Cardiac septum (tissue), 1 donor: ENCODE measurements at places on chromosomes 7 and 10. TPM values are rescaled to one million over a fixed set of nuclear protein-coding genes. Genes with fewer than 3 reads are reported as not detected.

DNA sequence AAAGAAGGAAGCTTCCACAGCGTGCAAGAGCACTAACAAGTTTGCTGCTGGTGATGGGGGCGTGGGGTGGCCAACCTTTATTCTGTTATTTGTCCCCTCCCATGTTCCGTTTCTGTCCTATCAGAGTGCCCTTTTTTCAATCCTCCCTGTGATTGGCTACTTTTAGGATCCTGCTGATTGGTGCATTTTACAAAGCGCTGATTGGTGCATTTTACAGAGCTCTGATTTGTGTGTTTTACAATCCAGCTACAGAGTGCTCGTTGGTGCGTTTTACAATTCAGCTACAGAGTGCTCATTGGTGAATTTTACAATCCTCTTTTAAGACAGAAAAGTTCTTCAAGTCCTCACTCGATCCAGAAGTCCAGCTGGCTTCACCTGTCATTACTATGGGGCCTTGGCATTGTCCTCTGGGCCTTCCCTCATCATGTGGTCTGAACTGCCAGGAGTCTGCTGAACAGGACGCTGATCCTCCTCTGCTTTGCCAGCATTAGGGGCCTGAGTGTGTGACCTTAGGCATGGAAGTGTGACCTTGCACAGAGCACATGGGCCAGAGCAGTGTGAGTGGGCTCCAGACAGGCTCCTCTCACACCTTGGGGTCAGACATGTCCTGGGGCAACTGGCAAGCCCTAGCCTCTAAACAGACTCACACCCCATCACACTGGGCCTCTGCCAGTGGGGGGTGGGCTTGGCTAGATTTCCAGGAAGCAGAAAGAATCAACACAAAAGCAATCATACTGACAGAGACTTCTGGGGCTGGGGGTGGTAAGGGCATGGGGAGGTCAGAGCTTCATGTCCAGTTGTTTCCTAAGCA is 167.4 kb downstream of the PTPN20 start:
- no peak for DNase-seq

- no peak for DNase-seq
These were observed 109.6 kb upstream of the SAMD8 start for GRCh38 chr10:75001715-75002350.

STRA8 gene
- not detected for total RNA-seq

DNA sequence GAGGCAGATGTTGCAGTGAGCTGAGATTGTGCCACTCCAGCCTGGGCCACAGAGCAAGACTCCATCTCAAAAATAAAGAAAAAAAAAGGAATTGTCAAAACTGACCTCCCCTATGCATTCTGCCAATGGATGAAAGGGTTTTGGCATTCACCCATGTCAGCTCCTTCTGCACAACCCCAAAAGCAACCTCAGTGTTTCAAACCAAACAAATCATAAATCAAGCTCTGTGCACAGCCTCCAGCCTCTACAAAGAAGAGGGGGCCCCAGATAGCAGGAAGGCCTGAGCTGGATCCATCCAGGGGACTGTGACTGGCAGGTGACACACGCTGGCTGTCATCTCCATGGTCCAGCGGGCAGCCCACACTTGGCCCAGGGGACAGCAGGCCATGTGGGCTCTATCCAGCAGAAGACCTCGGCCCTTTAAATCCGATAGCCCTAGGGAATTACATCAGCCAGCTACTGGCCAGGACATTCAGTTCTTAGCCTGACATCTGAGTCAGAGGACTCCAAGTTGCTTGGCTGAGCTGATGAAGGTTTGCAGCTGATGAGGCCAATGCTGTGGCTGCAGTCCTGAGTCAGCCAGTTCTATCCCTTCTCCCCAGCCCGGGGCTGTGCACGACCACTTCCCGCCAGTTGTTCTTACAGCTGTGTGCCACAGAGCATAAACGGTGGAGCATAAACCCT is 52.0 kb upstream of the FIGNL1 start:
- DNase-seq: no peak

GRCh38 chr10:126611303-126611702 is 59.2 kb downstream of the C10orf90 start:
- no peak for DNase-seq

GRCh38 chr7:40709062-40709964 is 574.5 kb downstream of the SUGCT start:
- no peak for DNase-seq

DNA sequence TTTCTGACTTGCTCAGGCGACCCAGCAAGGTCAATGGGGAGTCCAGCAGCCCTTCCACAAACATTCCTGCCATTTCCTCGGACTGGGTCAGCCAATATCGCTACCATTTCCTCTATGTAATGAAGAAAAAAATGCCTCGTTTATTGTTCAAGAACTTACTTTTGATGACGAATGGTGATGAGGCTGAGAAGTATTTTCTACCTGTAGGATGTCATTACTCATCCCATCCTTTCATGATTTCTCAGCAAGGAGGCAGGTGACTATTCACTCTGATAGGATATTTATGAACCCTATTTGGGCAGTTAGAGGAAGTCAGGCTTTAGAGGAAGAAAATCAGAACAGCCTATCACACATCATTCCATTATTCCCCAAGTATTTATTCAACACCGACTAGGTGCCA is 178.6 kb downstream of the FANK1 start:
- no peak for DNase-seq

- no peak for DNase-seq
These were observed 9.9 kb upstream of the SMKR1 start for GRCh38 chr7:129492391-129492790.

- no peak for DNase-seq
These were observed 368.8 kb downstream of the PRPF18 start for GRCh38 chr10:13955409-13956068.

TYW1B gene
- 0.92 TPM for total RNA-seq

DNA sequence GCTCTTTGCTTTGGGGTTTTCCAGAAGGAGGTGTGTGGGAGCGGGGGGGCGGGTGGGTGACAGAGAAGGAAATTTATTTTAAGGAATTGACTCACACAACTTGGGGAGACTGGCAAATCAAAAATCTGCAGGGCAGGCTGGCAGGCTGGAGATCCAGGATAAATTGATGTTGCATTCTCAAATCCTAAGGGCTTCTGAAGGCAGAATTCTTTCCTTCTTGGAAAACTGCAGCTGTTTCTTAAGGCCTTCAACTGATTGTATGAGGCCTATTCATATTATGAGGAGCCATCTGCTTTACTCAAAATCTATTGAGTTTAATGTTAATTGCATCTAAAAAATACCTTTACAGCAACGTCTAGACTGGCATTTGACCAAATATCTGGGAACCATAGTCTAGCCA is 1528.8 kb upstream of the LRRTM3 start:
- no peak for DNase-seq

DNA sequence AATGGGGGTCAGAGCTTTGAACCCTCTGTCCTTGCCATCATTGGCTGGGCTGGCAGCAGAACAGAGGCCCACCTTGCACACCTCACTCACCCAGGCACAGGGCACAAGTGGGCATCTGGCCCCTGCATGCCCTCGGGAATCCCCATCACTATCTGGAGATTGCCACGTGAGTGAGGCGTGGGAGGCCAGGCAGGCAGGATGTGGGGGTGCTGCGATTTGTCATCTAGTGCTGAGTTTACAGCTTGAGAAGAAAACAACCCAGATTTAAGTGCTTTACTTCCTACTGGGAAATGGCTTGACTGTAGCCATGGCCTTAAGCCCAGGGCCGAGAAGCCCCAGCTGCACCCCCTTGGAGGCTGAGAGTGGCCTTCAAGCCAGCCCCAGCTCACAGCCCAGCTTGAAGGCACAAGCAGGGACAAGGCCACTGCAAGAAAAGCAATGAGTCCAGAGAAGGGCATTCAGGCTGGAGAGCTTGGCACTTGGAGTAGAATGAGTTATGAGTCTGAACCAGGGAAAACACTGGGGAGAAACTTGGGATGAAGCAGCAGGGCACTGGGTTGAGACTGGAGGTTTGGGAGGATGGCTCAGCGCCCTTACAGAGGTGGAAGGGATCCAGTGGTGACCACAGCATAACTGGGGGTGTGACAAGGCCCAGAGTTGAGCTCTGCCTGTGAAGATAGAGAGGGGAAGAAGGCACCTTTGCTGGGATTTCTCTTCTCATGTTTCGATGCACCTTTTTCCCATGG is 123.0 kb downstream of the CXCL12 start:
- DNase-seq: no peak

DNA sequence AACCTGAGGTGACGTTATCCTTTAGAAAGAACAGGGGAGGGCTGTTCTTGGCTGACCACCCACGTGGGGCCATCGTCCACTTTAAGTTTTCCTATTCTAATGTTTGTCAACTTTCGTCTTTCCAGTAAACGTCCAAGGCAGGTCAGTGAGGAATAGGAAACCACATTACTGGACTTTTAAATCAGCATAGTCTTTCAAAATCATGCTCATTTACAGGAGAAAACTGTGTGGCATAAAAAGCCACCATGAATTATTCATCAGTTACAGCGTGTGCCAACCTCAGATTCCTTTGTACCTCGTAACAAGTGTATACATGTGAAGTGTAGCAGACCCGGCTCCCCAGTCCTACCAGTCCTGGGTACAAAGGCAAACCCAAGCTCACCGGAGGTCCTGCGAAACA is 25.1 kb upstream of the ABLIM1 start:
- no peak for DNase-seq
